GM23338 (cell line): ENCODE measurements at places on chromosomes 7 and 10. TPM values are rescaled to one million over a fixed set of nuclear protein-coding genes. Genes with fewer than 3 reads are reported as not detected.
A peak's percentile ranks its signal among the peaks of the same experiment; 100 is the strongest.

Gene CRPPA
- total RNA-seq = 0.45 and 1.0 TPM in 2 replicates

Gene EBLN1
- not detected in 2 replicates for total RNA-seq

- H3K27ac ChIP-seq = no peak overlapping the region
- H3K4me1 ChIP-seq = no peaks in the 10 kb centered on the region; the same call in 1 of the 2 replicates
- no peaks in the 10 kb centered on the region for H3K36me3 ChIP-seq
- DNase-seq = no peak
- H3K27me3 ChIP-seq = no peaks in the 10 kb centered on the region
Measured at GRCh38 chr7:33040803-33041516, 21.6 kb downstream of the NT5C3A start.

GRCh38 chr7:19161671-19162070, 16.4 kb upstream of the FERD3L start:
- H3K27me3 ChIP-seq = no peaks in the 10 kb centered on the region
- no peak overlapping the region for H3K27ac ChIP-seq
- DNase-seq = no peak
- H3K4me3 ChIP-seq = no peak overlapping the region
- no peaks in the 10 kb centered on the region for H3K4me1 ChIP-seq
- no peaks in the 10 kb centered on the region for H3K36me3 ChIP-seq

Gene NME8
- total RNA-seq = 0.14 TPM in 1 of 2 replicates, not detected in the other

GRCh38 chr7:13099154-13099795, 411.8 kb downstream of the ARL4A start:
- no peak for DNase-seq
- H3K4me1 ChIP-seq = no peaks in the 10 kb centered on the region
- H3K27ac ChIP-seq = no peak overlapping the region
- no peak overlapping the region for H3K4me3 ChIP-seq

Gene TAS2R41
- 1.2 and 2.9 TPM in 2 replicates for total RNA-seq

- H3K27me3 ChIP-seq = no peaks in the 10 kb centered on the region
- no peaks in the 10 kb centered on the region for H3K36me3 ChIP-seq
- no peak overlapping the region for H3K4me3 ChIP-seq
- no peaks in the 10 kb centered on the region for H3K4me1 ChIP-seq
Measured at GRCh38 chr10:97921581-97922021, 72.0 kb downstream of the GOLGA7B start.

Gene CAMK2B
- total RNA-seq = not detected in 2 replicates

DNA sequence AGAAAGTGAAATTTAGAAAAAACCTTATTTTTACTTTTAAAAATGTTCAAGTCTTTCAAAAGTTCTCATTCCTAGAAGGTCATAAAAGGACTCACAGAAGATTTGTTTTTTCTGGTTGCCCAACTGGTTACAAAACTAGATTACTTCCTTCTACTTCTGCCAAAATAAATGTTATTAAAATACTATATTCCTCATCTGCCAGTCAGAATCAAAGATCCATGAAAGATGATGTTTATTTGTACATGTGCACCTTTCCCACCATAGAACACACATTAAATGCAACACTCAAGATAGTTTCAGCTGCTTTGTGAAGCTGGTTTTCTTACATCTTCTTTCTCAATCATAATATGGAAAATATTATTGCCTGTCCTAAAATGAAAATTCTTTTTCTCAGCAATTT, 465.4 kb downstream of the ETV1 start:
- no peak overlapping the region for H3K27ac ChIP-seq
- no peaks in the 10 kb centered on the region for H3K27me3 ChIP-seq
- H3K4me1 ChIP-seq = no peaks in the 10 kb centered on the region
- no peak overlapping the region for H3K4me3 ChIP-seq
- no peak for DNase-seq

GRCh38 chr7:84675633-84676034, 481.0 kb upstream of the SEMA3A start:
- H3K27me3 ChIP-seq = no peaks in the 10 kb centered on the region
- H3K36me3 ChIP-seq = no peaks in the 10 kb centered on the region
- H3K27ac ChIP-seq = no peak overlapping the region
- H3K4me1 ChIP-seq = 0 out of 2 replicates have a peak, but pooled peaks cover 10% of the 10 kb centered on the region
- DNase-seq = no peak

Gene PLCE1
- 0.08 and 0.10 TPM in 2 replicates for total RNA-seq

GRCh38 chr10:74223755-74224529, 72.9 kb downstream of the ADK start:
- no peak overlapping the region for H3K27ac ChIP-seq
- H3K4me3 ChIP-seq = no peak overlapping the region
- H3K4me1 ChIP-seq = no peaks in the 10 kb centered on the region
- no peaks in the 10 kb centered on the region for H3K27me3 ChIP-seq

- no peak overlapping the region for H3K27ac ChIP-seq
- H3K4me1 ChIP-seq = no peaks in the 10 kb centered on the region
- no peaks in the 10 kb centered on the region for H3K27me3 ChIP-seq
Measured at GRCh38 chr10:18429335-18429734, 222.1 kb downstream of the NSUN6 start.

- no peak overlapping the region for H3K4me3 ChIP-seq
- DNase-seq = no peak
- H3K27me3 ChIP-seq = no peaks in the 10 kb centered on the region
Measured at GRCh38 chr7:110698576-110698975, 392.4 kb upstream of the LRRN3 start.

Gene BICC1
- total RNA-seq = 2.1 and 2.2 TPM in 2 replicates

- no peaks in the 10 kb centered on the region for H3K36me3 ChIP-seq
- H3K4me3 ChIP-seq = no peak overlapping the region
- H3K27me3 ChIP-seq = no peaks in the 10 kb centered on the region
- no peak overlapping the region for H3K27ac ChIP-seq
- H3K4me1 ChIP-seq = no peaks in the 10 kb centered on the region
- no peak for DNase-seq
Measured at GRCh38 chr7:157735826-157736225, 399.0 kb downstream of the DNAJB6 start.

GRCh38 chr10:49612513-49613164, 1.2 kb upstream of the CHAT start:
- peak; percentile 93 for DNase-seq
- H3K27me3 ChIP-seq = peaks cover 100% of the 10 kb centered on the region
- no peaks in the 10 kb centered on the region for H3K36me3 ChIP-seq
- no peak overlapping the region for H3K27ac ChIP-seq
- peaks cover 23% of the 10 kb centered on the region for H3K4me1 ChIP-seq

GRCh38 chr7:46747869-46748576, 827.0 kb upstream of the IGFBP3 start:
- no peak overlapping the region for H3K4me3 ChIP-seq
- no peak overlapping the region for H3K27ac ChIP-seq
- no peaks in the 10 kb centered on the region for H3K27me3 ChIP-seq
- H3K36me3 ChIP-seq = no peaks in the 10 kb centered on the region
- no peaks in the 10 kb centered on the region for H3K4me1 ChIP-seq
- DNase-seq = no peak

DNA sequence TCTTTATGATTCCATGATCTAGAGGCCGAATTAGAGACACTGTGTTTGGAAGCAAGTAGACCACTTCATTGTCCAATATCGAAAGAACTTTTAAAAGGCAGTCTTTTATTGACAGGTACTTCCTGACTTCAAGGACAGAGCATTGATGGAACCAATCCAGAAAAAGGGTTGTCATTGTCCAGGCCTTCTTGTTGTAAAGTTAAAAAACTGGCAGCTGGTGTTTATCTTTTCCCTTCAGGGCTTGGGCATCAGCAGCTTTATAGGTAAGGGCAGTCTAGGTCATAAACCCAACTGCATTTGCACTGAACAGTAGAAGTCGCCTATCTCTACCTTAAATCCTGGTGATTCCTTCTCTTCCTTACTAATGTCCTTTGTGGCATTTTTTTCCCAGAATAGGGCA, 95.6 kb downstream of the ST7 start:
- H3K4me1 ChIP-seq = no peaks in the 10 kb centered on the region
- no peak overlapping the region for H3K27ac ChIP-seq
- no peak for DNase-seq
- H3K4me3 ChIP-seq = no peak overlapping the region
- H3K27me3 ChIP-seq = no peaks in the 10 kb centered on the region
- no peaks in the 10 kb centered on the region for H3K36me3 ChIP-seq

Gene ZNF775
- 35.2 and 38.2 TPM in 2 replicates for total RNA-seq

Gene GPR158
- 1.3 and 1.5 TPM in 2 replicates for total RNA-seq

- no peak overlapping the region for H3K27ac ChIP-seq
- no peak for DNase-seq
- H3K27me3 ChIP-seq = no peaks in the 10 kb centered on the region
- no peaks in the 10 kb centered on the region for H3K4me1 ChIP-seq
- H3K36me3 ChIP-seq = no peaks in the 10 kb centered on the region
Measured at GRCh38 chr10:1215862-1216573, 159.8 kb downstream of the WDR37 start.

DNA sequence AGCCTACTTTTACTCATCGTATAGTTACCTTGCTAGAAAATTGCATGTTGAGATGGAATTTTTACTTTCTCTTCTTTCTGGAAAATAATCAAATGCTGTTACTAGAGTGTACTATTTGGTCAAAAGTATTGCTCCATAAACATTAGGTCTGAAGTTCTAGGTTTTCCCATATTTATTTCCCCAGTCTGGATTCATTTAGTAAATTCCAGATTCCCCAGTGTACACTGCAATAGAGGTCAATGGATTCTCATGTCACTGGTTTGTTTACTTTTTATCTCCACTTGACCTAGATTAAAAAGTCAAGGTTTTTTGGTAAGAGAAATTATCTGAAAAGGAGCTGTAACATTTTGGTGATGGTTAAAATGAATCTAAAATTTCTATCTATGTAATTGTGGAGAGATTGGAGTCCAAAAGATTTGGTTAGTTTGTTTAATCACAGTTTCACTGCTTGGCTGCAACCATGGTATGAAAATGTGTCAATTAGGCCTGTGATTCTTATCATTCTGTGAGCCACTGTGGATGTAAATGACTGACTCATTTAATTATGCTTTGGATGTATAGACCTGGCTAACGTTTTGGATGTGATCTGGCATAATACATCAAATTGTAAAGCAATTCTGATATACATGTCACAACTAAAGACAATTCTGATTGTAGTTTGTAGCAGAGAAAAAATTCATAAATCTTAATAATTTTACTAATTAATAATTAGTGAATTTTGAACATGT, 32.7 kb upstream of the STEAP4 start:
- H3K4me1 ChIP-seq = no peaks in the 10 kb centered on the region
- H3K36me3 ChIP-seq = no peaks in the 10 kb centered on the region
- no peak overlapping the region for H3K27ac ChIP-seq
- DNase-seq = no peak
- H3K27me3 ChIP-seq = no peaks in the 10 kb centered on the region
- no peak overlapping the region for H3K4me3 ChIP-seq

Gene GTF2I
- 219 and 242 TPM in 2 replicates for total RNA-seq

Gene FFAR4
- total RNA-seq = not detected in 2 replicates

DNA sequence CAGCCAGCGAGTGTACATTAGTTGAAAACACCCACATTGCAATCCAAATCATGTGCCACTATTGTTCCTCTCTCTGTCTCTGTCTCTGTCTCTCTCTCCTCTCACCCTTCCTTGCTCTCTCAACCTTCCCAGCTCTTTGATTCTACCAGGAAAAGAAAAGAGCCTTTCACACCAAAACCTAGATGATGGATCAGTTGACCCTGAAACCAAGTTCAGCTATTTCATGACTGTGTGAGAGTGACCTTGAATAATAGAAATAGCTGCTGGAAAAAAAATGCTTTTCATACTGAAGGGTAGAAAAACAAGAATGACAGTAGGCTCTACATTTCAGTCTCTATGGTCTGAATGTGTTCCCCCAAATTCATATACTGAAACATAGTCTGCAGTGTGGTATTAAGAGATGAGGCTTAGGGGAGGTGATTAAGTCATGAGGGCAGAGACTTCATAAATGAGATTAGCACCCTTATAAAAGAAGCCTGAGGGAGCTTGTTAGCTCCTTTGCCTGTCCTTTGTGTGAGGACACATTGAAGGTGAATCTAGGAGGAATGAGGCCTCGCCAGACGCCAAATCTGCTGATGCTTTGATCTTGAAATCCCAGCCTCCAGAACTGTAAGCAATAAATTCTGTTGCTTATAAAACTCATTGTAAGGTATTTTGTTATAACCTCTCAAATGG, 65.2 kb downstream of the LYZL1 start:
- no peaks in the 10 kb centered on the region for H3K4me1 ChIP-seq
- no peak overlapping the region for H3K4me3 ChIP-seq
- no peak for DNase-seq
- no peak overlapping the region for H3K27ac ChIP-seq
- H3K36me3 ChIP-seq = no peaks in the 10 kb centered on the region
- no peaks in the 10 kb centered on the region for H3K27me3 ChIP-seq
